ENCODE measurements at places on chromosomes 16 and 17.
A peak's percentile ranks its signal among the peaks of the same experiment; 100 is the strongest.

DNA sequence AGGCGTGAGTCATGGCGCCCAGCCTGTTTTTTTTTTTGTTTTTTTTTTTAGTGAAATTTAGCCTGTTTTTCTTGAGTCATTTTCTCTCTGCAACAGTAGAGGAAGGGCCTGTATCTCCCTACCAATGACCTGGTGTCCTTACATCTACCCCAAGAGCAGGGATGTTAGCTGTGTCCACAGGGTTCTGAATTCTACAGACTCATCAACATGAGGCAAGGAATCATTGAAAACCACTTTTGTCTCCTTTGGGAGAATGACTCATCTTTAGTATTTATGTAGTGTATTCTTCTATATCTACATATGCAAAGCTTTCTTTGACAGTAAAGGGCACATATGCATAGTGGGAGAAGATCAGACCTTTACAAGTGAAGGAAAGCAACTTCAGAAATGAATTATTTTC lies 105.3 kb downstream of the SPECC1 start:
- DNase-seq, result no peak

DNA sequence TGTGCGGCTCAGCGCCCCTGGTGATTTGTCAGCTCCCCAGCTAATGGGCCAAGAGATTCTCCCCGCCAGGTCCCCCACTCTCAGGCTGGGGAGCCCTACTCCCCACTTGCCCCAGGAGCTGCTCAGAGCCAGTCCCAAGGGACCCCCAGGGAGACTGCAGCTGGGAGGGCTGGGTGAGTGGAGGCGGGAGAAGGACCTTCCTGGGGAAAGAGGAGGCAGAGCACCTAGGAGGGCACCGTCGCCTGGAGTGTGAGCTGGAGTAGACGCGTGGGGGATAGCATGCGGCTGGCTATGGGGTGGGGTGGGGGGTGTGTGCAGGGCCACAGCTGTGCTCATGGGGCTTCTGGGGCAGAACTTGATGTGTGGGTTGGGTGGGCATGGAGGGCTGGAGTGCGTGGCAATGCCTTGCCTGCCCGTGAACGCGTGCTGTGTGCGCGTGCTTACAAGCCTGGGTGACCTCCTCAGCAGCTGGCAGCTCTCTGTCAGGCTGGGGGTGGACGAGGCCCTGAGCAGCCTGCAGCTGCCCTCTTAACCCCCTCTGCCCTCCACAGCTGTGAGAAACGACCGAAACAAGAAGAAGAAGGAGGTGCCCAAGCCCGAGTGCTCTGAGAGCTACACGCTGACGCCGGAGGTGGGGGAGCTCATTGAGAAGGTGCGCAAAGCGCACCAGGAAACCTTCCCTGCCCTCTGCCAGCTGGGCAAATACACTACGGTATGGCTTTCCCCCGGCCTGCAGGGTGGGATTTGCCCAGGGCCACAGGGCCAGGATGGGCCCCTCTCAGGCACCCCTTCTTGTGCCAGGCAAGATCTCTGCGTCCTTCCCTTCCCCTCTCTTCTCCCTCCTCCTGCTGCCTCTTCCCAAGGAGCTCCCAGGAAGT lies 12.9 kb downstream of the GJD3 start:
- DNase-seq, result no peak

DNA sequence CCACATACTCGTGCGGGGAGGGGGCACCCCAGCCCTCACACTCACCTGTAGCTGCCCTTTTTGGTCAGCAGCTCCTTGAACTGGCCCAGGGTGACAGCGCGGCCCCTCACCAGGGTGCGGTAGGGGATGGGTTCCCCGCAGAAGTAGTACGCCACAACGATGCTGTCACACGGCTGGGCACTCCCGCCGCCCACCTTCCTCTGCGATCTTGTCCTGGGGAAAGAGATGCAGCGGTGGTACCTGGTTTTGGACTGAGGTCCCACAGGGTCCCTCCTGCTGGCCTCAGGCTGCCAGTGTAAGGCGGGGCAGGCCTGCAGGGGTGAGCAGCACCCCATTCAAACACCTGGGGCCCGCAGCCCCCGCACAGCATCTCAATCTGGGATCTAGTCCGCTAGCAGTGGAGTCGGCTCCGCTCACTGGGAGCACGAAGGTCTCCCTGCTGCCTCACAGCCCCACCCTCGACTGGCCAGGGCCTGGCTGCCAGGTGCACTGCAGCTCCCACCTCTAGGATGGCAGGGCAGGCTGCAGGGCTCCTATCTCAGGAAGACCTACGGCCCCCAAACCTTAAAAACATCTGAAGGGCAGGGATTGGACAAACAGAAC lies 6.5 kb downstream of the PDIA2 start:
- no peak for DNase-seq

DNA sequence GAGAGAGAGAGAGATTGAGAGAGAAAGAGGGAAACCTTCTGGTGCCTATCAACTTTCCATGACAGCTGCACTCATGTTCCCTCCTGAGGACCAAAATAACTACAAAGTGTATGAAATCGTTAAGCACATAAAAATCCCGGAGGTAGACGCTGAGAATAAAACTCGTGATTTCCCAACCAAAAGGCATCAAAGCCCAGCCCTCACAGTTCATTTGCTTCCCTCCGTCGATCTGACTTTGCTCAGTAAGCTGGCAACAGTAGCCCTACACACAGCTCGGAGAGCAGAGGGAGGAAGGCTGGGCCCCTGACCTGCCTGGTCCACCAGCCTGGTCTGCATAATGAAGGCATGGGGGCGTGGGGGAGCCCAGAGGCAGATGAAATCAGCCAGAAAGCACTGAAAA lies 273.9 kb upstream of the ZFHX3 start:
- DNase-seq, result no peak

DNA sequence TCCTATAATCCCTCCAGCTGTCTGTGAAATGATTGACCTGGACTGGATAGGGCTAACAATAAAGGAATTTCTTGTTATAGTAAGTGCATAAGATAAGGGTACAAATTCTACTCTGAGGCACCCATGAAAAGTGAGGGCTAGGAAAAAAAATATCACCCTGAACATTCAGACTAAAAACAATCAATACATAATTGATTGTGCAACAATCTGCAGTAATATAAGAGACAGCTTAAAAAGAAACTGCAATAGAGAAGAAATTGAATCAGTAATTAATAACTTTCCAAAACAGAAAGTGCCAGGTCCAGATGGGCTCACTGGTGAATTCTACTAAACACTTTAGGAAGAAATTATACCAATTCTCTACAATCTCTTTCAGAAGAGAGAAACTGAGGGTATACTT lies 44.2 kb upstream of the CREBBP start:
- DNase-seq, result no peak

DNA sequence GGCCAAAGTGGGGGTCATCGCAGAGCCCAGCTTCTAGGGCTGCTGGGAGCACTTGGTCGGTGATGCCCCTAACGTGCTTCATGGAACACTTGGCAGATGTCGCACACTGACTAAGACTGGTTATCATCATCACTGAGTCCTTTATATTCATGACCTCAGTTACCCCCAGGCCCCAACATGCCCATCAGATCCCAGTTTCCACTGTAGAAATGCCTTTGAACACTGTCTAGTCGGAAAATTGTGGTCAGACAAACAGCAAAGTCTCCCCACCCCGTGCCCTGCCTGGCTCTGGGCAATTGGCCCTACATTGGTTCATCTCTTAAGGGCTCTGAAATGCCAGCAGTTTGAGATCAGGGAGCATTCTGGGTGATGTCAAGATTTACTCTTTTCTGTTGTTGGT lies 51.3 kb downstream of the NKD1 start:
- no peak for DNase-seq

DNA sequence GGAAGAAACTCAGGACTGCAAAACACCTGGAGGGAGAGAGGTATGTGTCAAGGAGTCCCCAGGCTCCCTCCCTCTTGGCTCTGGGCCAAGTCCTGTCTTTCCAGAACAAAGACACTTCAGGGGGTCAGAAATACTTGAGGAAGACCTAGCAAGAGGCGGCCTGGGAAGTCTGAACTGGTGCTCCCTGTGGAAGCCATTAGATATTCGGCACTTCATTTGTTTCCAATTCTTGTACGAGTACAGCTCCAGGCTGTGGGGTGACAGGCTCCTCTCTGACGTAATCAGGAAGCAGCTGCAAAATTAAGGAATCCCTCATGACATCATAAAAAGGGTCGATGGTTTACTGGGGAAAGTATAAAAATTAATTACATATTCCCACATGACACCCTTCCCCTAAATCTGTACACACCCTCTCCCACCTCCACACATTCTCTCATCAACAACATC lies 108.7 kb downstream of the SMG6 start:
- DNase-seq, result no peak

- no peak for DNase-seq
These were observed 913 bp upstream of the PRR14 start for GRCh38 chr16:30649725-30650368.

DNA sequence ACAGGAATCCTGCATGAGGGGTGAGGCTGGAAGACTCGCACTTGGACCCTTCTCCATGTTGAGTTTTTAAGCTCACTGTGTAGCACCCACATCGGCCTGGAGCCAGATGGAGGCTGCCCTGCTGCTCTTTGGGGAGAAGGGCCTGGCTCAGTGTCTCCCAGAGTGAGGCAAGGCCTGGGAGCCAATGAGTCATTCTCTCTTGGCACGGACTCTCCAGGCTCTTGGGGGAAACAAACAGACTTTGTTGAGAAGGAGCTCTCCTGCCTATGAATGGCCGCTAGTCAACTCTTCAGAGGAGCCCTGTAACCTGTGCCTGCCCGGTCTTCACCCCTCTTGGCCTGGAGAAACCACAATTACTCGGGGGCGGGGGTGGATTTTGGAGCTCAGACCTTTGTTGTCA lies 50.8 kb upstream of the MAF start:
- DNase-seq, result no peak

DNA sequence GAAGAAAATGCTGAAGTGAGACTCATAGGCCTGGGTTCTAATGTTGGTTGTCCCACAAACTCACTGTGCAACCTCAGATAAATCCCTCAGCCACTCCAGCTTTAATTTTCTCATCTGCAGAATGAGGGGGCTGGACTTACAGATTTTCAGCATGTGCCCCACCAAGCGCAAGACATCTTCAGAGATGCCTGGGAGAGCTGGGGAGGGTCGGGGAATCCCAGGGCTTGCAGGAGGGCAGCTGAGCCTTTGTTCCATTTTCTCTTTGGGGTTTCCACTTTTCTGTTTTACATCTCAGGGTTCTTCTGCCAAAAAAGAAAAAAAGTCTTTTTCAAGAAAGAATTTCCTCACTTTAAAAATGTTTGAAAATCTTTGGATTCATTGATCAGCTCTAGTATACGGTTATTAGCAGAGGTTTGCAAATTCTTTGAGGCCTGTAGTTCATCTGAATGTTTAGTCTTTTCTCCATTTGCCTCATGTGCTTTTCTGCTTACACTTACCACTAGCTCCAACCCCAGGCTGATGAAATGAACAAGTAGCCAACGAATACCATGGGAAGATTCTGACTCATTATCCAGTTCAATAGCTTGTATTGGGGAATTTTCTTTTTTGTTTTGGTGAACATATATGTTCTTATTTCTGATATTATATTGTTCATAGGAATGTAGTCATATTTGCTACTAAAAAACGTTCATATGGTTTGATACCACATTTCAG lies 56.4 kb downstream of the CHD9 start:
- no peak for DNase-seq

GRCh38 chr17:13485327-13485726 lies 116.4 kb downstream of the HS3ST3A1 start:
- no peak for DNase-seq

DNA sequence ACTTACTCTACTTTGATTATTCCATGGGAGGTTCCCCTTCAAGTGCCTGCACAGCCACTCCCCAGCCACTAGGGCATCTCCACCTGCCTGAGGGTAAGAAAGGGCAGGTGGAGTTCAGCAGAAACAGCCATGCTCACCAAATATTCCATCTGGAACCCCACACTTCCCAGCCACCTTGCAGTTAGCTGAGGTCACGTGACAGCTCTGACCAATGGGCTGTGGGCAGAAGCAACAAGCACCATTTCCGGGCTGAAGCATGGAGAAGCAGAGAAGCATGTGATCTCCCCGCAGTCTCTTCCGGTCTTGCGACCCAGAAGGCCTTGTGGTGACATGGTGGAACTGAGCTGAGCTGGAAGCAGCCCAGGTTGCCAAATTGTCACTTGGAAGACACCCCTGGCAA lies 108.6 kb downstream of the CCT6B start:
- no peak for DNase-seq

DNA sequence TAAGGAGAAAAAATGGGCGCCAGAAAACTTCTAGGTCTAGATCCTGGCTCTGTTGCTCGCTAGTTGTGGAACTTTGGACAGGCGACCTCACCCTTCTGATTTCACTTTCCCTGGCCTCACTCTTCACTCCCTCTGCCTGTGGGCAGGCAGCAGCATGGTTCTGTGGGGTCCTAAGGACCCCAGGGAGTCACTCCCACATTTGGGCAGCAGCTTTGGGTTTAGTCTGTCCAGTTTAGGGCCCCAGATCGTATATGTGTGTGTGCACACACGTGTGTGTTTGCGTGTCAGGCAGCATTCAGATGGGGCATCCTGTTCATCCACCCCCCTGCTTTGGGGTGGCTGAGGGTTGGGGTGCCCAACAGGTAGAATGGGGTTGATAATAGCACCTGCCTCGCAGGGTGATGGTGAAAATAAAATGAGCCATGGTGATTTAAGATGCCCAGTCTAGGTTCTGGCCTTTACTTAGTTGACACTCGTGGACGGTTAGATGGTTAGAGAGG lies 102.2 kb downstream of the RAB11FIP4 start:
- no peak for DNase-seq

DNA sequence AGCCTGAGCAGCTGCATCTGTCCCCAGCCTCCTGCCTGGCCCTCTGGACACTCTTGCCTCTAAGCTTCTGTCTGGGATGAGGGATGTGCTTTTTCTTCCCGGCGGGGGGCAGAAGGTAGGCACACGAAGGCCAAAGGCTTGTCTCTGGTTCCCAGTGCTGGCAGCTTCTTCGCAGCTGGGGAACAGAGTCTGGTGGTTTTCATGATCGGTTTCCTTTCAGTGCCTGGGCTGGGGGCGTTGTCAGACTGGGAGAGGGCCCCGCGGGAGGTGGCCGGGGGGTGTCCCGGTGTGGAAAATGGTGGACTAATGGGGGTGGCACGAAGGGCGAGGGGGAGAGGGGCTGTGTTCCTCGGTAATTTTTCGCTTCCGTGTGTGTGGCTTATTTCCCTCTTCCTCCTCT lies 988 bp downstream of the RAP1GAP2 start:
- DNase-seq, result no peak

GRCh38 chr17:38559051-38559879 lies 46.5 kb downstream of the SRCIN1 start:
- DNase-seq, result peak; percentile 78

- DNase-seq, result no peak
These were observed 24.5 kb downstream of the TBX2 start for GRCh38 chr17:61423967-61424649.
